Cardiac fibroblast (primary cell): ENCODE measurements at places on chromosomes 16 and 17.

DNA sequence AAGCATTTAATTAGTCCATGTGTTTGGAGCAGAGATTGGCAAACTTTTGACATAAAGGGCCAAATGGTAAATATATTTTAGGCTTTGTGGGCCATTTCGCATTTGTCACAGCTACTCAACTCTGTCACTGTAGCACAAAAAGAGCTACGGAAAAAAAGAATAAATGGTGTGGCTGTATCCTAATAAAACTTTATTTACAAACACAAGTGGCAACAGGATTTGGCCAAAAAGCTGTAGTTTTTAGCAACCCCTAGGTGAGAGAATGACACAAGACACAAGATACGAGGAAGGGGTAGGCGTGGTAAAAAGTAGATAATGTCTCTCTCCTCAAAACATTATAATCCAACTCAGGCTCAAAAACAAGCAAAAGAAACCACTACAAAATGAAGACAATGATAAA lies 66.5 kb downstream of the TTC19 start:
- DNase-seq, result no peak

- DNase-seq, result no peak
Observed at GRCh38 chr16:5349670-5350517, 252.3 kb upstream of the EEF2KMT start.

- no peak for DNase-seq
Observed at GRCh38 chr16:75078886-75079285, 37.7 kb downstream of the LDHD start.

DNA sequence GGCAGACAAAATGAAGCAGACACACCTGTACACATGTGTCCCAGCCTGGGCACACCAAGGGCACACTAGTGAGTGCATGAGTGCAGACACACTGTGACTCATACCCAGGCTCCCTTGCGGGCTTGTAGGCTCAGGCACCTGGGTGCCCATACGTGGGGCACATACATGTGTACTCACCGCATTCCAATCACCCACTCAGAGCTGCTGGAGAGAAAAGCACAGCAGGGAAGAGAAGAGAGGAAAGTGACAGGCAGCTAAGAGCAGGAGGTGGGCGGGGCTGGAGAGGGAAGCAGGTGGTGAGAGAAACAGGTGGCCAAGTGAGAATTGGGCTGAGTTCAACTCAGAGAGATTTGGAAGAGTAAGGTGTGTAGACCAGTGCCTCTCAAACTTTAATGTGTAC lies 54.0 kb downstream of the TMEM132E start:
- DNase-seq, result no peak

DNA sequence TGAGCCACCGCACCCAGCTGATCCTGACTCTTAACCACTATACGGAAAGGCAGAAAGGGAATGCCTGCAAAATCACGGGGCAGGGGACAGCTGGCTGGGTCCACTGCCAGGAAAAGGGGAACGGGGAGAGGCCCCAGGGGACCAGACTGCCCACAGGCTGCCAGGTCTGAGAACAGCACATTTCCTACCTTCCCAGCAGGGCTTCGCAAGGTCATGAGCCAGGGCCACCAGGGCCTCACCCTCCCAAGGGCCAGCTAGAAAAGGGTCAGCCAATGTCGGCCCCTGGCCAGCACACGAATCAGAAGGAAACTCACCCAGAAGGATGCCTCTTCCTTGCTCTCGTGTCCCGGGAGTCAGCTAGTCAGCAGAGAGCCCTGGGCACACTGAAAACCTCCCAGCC lies 118.4 kb downstream of the ZNF423 start:
- DNase-seq, result no peak

- no peak for DNase-seq
Observed at GRCh38 chr17:42159796-42160530, 5.2 kb upstream of the RAB5C start.

GRCh38 chr17:67216578-67217320 lies 28.2 kb downstream of the HELZ start:
- DNase-seq, result no peak

- DNase-seq, result peak; percentile 43
Observed at GRCh38 chr17:72977771-72978417, 114.6 kb downstream of the SLC39A11 start.

DNA sequence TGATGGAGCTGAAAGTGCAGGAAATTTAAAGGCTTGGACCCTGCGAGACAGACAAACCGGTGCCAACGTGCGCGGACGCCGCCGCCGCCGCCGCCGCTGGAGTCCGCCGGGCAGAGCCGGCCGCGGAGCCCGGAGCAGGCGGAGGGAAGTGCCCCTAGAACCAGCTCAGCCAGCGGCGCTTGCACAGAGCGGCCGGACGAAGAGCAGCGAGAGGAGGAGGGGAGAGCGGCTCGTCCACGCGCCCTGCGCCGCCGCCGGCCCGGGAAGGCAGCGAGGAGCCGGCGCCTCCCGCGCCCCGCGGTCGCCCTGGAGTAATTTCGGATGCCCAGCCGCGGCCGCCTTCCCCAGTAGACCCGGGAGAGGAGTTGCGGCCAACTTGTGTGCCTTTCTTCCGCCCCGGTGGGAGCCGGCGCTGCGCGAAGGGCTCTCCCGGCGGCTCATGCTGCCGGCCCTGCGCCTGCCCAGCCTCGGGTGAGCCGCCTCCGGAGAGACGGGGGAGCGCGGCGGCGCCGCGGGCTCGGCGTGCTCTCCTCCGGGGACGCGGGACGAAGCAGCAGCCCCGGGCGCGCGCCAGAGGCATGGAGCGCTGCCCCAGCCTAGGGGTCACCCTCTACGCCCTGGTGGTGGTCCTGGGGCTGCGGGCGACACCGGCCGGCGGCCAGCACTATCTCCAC lies at the start of gene NOG:
TSS of gene NOG (plus strand) at position 54 of the 674 bp plus-strand sequence. CDS start at position 579, 525 bp downstream.
- peak; percentile 61 for DNase-seq

DNA sequence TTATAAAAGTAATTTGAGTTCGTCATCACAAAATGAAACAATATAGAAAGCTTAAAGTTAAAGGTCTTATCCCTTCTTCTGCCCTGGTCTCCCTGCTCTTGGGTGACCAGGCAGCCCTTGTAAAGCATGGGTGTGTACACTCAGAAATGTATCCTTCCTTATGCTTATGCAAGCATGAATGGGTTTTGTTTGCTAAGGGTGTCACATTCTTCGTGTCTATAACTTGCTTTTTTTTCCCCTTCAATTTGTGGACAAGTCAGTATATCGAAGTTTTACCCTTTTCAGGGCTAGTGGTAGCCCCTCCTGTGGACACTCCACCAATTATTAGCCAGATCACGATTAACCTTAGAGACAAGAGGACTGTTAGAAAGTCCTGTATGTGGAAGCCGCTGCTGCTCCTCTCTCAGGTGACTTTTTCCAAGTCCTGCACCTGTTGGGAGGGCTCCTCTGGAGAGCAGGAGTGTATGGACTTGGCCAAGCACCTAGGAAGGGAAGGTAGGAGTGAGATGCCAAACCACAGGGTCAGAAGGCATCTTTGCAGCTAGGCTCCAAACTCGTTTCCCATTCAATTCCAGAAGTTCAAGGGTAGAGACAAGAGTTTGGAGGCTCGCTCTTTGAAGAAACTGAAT lies 50.9 kb downstream of the LDHD start:
- no peak for DNase-seq

DNA sequence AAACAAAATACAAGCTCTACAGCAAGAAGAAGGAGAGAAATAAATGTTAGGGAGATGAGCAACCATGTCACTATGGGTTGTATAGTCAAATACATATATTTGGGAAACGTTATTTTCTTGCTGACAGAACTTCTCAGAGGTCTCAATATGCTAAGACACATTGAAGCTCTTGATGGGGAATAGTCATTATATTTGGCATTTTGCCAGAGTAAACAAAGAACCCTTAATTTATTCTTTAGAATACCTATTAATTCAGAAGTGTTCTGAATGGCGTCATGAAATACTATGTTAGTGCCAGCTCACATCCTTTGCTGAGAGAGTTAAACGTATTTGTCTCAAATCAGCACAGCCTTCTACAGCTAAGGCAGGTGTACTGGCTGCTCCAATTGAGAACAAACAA lies 458.9 kb downstream of the CDH13 start:
- no peak for DNase-seq

GRCh38 chr16:86515413-86515776 lies 5.1 kb downstream of the FOXF1 start:
- DNase-seq, result no peak

DNA sequence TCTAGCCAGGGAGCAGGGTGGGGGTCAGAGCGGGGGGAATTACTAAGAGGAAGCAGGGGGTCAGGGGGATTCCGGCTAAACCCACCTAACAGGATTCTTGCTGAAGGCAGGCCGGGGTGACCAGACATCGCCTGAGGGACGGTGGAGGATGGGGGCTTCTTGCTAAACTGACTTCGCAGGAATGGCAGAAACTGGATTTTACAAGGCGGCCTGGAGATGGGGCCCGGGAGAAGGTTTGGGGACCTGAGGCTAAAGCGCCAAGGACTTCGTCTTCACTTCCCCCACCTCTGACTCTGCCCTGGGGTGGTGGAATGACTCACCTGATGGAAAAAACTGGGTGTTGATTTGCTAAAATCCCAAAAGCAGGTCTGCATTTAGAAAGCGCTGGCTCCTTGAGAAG lies 23.5 kb downstream of the LGALS3BP start:
- DNase-seq, result no peak

GRCh38 chr16:85607796-85608514 lies 5.2 kb upstream of the GSE1 start:
- no peak for DNase-seq

DNA sequence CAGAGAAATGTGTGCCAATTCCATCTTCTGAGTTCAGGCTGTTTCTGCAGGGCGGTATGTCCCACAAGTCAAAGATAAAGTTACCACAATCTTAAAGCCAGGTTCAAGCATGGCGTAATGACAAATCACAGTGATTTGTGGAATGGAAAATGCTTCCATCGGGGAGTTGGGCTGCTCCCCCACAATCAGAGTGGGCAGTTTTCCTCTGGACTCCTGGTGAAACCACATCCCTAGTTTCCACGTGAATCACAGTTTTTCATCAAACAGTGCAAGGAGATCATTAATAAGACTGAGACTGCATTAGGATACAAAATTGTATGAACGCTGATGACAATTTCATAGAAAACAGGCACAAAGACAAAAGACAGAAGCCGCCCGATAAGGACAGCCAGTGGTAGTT lies 3.6 kb downstream of the LITAF start:
- no peak for DNase-seq

DNA sequence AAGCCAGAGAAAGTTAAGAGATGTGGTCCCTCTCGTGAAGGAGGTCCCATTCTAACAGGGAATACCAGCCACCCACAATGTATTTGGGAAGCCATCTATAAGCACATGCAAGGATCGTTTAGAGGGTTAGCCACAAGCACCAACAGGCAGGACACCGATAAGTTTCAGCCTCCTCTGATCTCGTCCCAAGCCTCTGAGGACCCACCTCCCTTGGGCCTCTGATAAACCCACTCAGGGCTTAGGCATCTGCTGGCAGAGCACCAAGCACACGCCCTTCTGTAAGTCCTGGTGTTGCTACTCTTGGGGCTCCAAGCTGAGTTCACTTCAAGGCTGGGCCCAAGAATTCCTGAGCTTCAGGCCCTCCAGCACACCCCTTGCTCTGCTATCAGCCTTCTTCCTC lies 5.4 kb upstream of the PNPO start:
- peak; percentile 51 for DNase-seq

GRCh38 chr16:56985288-56985961 lies 3.9 kb upstream of the NLRC5 start:
- peak; percentile 93 for DNase-seq

- no peak for DNase-seq
Observed at GRCh38 chr16:67543582-67543981, 15.0 kb downstream of the RIPOR1 start.

DNA sequence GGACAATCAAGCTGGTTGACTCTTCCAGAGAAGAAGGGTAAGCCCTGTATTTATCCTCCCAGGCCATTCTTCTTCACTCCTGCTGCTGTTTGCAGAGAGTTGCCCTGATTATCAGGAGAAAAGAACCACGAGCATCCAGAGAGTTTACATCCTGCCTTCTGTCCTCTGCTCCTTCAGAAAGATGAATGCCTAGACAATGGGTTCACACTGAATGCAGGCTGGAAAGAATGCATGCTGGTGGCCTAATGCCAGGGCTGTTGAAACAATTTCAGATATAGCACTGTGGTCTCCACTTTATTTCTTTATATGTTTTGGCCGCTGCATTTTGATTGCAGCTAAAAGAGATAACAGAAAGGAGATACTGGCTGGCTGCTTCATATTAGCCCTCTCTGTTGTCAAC lies 21.2 kb upstream of the HAS3 start:
- peak; percentile 84 for DNase-seq

GRCh38 chr17:72900654-72900971 lies 191.9 kb downstream of the SLC39A11 start:
- DNase-seq, result no peak

- no peak for DNase-seq
Observed at GRCh38 chr17:34011599-34011998, 243.5 kb upstream of the CCL2 start.

DNA sequence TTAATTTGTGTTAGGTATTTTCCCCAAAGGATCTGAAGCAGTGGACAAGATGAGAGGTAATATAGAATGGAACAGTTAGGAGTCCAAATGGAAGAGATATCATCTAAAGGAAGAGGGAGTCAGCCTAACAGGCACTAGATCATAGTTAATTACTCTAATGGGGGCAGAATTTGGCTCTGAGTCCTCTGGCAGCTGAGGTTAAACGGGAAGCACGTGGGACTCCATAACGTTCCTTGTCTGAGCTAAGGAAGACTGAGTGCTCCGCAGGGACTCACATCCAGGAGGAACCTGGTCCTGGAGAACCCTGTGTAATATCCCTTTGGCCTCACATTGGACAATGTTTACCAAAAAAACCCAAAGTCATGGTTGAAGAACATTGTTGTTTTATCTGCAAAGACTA lies 46.6 kb upstream of the TEX2 start:
- DNase-seq, result no peak

DNA sequence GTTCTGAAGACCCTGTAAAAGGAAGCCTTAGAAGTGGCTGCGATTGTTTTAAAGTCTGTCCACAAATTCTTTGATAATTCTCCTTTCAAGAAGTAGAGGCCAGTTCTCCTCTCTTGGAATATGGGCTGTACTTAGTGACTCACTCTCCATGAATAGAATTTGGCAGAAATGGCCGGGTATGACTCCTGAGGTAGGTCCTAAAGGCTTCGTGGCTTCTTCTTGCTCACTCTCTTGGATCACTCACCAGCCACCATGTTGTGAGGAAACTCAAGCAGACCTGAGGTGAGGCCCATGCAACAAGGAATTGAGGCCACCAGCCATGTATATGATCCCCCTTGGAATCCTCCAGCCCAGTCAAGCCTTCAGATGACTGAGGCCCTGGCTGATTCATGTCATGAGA lies 75.8 kb downstream of the WWOX start:
- no peak for DNase-seq

GRCh38 chr16:65634291-65634690 lies 512.4 kb upstream of the CDH11 start:
- DNase-seq, result no peak

GRCh38 chr17:28520687-28521086 lies 14.5 kb downstream of the FOXN1 start:
- no peak for DNase-seq
